ENCODE measurements at places on chromosomes 3 and 15.

- DNase-seq = no peak
Observed at GRCh38 chr15:53569751-53570480, 189.5 kb downstream of the WDR72 start.

DNA sequence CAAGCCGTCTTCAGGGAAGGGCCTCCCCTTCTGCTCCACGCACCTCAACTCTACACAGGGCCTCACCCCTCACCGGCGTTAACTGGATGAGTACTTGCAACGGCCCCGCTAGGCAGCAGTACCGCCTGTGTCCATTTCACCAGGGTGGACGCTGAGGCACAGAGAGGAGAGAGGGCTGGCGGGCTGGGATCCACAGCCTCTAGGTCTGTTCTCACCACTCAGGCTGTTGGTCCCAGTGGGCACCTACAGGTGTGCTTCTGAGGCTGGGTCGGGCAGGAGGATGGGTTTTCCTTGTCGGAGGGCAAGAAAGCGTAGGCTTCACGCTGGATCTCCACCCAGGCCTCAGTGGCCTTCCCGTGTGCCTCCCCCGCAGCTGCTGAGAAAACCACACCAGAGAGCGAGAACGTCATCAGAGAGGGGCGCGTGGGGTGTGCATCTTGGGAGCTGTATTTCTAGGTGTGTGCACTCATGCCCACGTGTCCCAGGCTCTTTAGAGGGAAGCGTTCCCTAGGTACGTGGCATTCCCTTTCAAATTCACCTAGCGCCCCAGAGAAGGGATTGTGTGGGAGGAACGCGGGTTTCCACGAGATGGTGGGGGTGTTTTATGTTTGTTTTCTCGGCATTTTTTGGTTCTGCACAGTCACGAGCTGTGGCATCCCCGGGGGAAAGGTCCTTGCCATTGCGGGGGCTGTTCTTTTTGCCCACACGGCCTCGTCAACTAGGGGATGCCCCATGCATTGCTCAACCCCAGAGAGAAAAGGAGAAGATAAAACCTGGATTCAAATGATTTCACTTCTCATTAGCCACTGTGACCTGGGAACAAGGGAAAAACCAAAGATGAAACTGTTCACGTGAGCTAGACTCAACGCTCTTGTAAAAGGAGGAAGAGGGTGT, 67.7 kb downstream of the MGLL start:
- no peak for DNase-seq

DNA sequence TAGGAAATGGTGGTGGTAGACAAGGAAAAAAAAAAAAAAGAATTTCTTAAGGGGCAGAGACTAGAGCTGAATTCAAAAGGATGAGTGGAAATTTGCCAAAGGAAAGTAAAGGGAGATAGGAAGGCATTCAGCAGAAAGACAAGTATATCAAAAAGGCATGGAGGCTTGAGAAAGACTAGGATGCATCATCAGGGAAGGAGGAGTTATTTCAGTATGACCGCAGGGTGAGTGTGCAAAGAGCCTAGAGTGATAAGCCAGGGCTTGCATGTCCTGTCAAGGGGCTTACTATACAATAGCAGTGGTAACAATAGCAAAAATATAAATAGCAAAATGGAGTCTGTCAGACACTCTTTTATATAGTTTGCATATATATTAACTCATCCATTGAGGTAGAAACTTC, 112.0 kb downstream of the FRMD4B start:
- no peak for DNase-seq

DNA sequence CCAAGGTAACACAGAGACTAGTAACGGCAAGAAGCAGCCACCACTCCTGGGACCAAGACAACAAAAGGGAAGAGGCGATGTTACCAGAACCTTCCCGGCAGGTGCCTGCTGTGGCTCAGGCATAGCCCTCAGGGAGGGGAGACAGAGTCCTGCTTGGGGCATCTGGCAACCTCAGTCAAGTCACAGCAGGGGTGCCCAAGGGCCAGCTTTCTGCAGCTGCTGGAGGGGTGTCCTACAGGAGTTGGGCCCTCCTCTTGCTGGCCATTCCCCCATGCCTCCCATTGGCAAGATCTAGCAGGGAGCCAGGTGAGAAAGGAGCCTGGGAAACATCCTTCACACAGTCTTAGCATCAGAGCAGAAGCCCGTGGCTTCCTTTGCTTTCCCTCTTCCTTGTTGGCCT, 197.3 kb upstream of the IL12A start:
- no peak for DNase-seq

DNA sequence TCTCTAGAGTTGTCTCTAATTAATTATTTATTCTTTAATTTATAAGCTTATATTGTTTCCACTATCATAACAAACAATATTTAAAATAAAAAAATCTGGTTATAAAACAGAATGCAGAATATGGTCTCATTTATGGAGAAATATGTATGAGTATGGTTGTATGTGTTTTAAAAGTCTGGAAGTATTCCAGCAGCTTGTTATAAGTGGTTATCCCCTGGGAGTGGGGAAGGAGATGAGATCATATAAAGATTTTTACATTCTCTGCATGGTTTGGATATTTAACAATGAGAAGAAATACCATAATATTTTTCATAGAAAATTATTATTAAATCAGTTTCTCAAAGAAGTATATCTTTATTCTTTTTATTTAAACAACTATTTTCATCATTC, 135.4 kb upstream of the MB21D2 start:
- DNase-seq = no peak

GRCh38 chr3:48367201-48367600, 4.8 kb upstream of the FBXW12 start:
- no peak for DNase-seq

DNA sequence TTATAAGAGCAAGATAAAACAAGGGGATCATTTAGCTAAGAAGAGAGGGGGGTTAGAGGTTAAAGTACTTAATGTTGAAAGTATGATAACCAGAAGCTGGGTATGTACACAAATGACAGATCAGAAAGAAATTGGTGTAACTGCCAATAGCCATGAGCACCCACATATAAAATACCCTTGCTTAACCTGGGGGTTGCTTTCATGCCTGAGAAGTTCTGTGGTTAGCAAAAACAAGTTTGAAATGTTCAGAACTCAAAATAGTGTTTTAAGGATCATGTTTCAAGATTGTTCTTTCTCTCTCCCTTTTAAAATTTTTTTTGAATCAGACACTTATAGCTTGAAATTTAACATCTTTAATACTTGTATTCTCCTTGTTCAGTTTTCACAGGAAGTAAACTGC, 321.4 kb upstream of the GBE1 start:
- no peak for DNase-seq

GRCh38 chr3:143811602-143812001, 36.7 kb downstream of the SLC9A9 start:
- no peak for DNase-seq

DNA sequence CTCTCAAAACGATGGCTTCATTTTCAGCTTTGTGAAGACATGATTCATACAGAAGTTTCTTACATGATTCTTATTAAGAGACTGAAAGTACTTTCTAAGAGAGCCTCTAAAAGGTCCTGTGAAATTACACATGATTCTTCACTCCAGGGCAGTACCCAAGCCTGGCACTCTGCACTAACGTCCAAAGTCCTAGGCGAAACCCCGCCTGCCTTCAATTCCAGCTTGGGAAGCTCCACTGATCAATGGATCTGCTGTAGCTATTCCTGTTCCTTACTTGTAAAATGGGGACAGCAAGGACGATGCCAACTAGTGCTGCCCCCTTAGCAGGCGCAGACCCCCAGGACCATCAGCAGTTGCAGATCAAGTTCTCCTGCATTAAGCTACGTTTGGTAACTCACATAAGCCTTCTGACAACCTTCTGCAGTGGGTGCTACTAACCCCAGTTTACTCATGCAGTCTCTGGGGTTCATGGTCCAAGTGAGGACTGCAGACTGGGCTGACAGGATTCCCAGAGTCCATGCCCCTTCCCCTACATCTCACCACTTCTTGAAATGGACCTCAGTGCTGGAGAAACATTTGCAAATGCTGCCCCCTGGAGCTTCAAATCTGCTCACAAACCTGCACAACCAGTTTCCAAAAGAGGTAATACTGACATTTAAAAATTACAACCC, 10.6 kb downstream of the CHCHD4 start:
- no peak for DNase-seq

DNA sequence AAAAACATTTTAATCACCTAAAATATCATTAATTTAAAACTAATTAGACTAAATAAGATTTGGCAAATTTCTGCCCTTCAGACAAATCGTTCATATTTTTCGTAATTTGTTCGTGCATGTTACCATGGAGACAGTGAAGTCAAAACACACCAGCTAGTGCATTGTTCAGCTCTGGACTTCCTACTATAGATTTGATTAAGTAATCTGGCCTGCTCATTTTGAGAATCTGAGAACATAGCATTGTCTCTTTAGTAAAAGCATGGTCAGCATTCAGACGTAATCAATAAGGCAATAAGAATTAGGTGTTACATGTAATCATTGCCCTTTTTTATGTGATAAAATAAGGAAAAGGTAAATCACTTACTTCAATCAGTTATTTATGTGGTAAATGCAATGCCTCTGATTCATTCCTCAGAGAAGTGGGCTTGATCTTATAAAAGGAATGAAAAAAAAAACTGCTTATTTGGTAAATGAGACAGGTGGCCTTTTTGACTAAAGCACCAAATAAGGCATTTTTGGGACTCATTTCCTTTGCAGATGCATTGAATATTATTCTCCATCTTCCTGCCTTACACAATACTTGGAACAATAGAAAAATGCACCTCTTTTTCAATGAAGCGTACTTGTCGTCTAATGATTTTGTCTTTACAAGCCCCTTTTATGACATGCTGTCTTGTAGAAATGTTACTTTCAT, 84.5 kb upstream of the FNDC3B start:
- DNase-seq = no peak

DNA sequence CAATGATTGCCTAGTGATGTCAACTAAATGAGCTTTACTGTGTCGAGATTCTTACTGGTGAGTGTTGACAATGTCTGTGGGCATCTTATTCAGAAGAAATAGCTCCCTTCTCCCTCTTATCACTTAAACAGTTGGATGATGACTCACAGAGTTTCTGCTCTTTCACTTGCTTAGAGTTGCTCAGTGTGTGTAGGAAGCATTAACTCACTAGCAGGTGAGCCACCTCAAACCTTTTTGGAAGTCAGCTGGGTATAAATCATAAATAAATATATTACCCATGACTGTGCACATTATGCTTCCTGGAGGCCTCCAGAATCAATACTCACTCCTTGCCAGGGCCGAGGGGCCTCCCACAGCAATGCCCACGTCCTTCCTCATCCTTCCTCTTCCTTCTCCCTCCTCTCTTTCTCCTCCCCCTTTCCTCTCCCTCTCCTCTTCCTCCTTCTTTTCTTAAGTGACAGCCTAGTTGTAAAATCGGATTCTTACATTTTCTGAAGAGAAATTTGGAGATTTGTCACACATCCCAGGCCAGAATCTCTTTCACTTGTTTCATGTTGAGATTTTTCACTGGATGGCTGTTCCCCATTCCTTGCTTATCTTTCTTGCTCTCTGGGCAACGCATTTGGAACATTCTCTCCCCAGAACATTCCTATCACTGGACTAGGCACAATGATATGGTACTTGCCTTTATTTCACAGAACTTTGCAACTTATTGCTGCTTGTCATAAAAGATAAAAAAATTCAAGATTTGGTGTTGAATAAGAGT, 17.5 kb downstream of the SHC4 start:
- DNase-seq = no peak

DNA sequence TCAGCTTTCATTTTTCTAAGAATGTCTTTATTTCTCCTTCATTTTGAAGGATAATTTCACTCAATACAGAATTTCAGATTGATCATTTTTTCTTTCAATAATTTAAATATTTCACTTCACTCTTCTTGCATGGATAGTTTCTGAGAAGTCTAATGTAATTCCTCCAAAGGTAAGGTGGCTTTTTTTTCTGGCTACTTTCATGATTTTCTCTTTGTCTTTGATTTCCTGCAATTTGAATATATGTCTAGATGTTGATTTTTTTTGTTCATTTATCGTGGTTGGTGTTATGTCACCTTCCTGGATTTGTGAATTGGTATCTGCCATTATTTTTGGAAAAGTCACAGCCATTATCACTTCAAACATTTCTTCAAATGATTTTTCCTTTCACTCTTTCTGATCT, 14.6 kb upstream of the MCF2L2 start:
- DNase-seq = no peak

DNA sequence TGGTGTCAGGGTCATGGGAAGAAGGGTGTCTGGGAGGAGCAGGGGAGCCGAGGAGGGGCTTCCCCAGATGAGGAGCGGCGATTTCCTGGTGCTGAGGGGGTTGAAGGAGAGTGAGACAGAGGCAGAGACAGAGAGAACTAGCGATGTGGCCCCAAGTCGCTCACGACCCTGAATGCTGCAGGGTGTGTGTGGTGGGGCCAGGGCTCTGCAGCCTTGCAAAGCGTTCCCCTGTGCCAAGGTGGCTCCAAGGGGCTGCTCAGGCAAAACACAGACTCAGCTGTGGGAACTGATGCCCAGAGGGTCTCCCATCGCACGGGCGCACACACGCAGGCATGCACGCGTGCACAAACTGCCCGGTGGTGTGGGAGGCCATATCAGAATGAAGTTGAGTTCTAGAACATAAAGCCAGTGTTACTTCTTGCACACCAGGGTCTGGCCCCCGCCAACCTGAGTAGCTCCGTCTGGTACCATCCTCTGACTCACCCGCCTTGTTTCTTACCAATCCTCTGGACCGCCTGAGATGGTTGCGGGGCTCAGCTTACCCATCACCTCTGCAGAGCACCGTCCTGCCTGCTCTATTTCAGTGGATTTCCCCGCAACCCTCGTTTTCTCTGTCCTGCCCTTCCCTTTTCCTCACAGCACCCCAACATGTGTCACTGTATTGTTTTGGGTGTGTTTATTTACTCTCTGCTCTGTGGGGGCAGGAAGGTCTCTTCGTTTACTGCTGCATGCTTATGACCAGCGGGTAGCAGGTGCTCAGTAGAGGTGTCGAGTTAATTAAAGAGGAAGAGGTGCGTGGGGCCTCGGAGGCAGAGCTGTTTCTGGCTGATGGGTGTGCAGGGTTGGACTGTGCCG, 4.5 kb downstream of the MELTF start:
- DNase-seq = no peak

DNA sequence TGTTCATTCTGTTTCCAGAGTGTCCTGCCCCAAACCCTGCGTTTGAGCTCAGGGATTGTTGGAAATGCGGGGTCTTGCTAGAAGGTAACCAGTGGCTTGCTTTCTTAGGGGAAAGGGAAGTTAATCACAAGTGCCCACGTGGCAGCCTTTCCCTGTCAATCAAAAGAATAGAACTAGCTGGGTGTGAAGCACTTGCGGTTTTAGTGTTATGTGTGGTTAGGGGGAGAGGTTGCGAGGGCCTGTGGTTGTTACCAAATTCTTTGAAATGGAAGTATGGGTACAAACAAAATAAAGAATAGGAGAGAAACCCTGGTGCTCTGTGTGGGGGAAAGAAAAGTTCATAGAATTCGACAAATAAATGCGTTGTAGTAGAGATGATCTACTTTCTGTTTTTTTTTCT, 67.6 kb downstream of the FNDC3B start:
- DNase-seq = peak; percentile 85

GRCh38 chr3:47161983-47162696, 1.8 kb downstream of the SETD2 start:
- no peak for DNase-seq

- no peak for DNase-seq
Observed at GRCh38 chr3:35484929-35485530, 154.3 kb upstream of the ARPP21 start.

GRCh38 chr3:140164156-140164555, 229.2 kb downstream of the CLSTN2 start:
- no peak for DNase-seq

GRCh38 chr3:178205740-178206139, 330.5 kb upstream of the KCNMB2 start:
- no peak for DNase-seq

- no peak for DNase-seq
Observed at GRCh38 chr15:91243826-91244225, 143.8 kb downstream of the SV2B start.

GRCh38 chr15:77546870-77547269, 85.8 kb downstream of the LINGO1 start:
- DNase-seq = no peak

GRCh38 chr15:98812716-98813446, 164.5 kb downstream of the IGF1R start:
- DNase-seq = no peak

Data from naive thymus-derived CD4-positive, alpha-beta T cell (primary cell).